Left forelimb (tissue), 1 donor: ENCODE measurements at places on chromosomes 4 and X.

GRCh38 chr4:17763931-17764330 lies 17.5 kb downstream of the FAM184B start:
- DNase-seq, result no peak

- DNase-seq, result no peak
Measured at GRCh38 chrX:12563121-12563520, 228.1 kb upstream of the PRPS2 start.

DNA sequence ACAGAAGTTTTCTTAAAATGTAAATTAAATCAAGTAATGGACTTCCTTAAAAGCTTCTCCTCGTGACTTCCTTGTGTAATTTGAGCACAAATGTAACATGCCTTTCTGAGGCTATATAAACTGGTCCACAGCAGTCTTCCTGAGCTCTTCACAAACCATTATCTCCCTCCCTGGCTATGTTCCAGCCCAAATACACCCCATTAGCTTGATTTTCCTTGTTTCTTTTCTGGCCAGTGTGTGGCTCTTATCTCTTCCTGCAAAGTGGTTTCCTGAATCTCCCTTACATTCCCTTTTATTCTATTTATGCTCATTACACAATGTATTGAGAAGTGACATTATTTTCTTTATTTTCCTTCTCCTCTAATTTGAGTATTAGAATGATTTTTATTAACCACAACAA lies 1085.3 kb upstream of the PCDH10 start:
- DNase-seq, result no peak

DNA sequence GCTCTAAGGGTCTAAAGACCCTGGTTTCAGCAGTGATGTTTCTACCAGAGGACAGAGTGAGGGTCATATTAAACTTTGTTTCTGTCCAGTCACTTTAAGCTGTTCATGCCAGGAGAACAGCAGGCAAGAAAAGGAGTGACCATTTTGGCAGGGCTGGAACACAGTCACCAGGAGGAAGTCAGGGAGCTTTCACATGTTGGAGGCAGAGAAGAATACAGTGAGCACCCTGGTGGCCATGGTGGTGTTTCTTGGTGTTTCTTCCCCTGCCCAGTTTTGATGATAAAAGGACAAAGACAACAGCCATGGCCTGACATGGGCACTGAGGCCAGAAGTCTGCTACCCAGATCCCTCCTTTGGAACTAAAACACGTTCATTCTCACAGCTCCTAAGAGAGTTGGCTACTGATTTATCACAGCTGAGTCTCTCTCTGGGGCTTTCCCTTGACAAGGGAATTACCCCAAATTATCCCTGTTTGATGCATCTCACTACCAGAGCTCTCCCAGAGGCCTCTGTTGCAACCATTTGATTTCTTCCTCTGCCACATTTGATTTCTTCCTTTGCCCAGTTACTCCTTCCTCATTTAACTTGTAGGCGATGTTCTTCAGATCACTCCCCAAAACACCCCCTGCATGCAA lies 106.4 kb upstream of the NWD2 start:
- no peak for DNase-seq
